ENCODE measurements at places on chromosomes 16 and 17.

GRCh38 chr17:76386966-76387765 lies 2.8 kb downstream of the SPHK1 start:
- DNase-seq, result no peak

GRCh38 chr16:81652798-81653505 lies 126.1 kb upstream of the PLCG2 start:
- DNase-seq, result no peak

- no peak for DNase-seq
These were observed 54.6 kb upstream of the ACSF3 start for GRCh38 chr16:89038811-89039735.

GRCh38 chr16:19704321-19705145 lies 13.5 kb downstream of the KNOP1 start:
- DNase-seq, result no peak

- DNase-seq, result no peak
These were observed 1.4 kb downstream of the SOX9 start for GRCh38 chr17:72122010-72122764.

GRCh38 chr16:2813771-2814221 lies 3.2 kb upstream of the PRSS21 start:
- no peak for DNase-seq

- no peak for DNase-seq
These were observed 12.2 kb upstream of the SLC52A1 start for GRCh38 chr17:5047446-5047845.

- peak; percentile 26 for DNase-seq
These were observed 12.6 kb downstream of the KCTD2 start for GRCh38 chr17:75059369-75060345.

- peak; percentile 46 for DNase-seq
These were observed 151.1 kb upstream of the GSE1 start for GRCh38 chr16:85461814-85462713.

DNA sequence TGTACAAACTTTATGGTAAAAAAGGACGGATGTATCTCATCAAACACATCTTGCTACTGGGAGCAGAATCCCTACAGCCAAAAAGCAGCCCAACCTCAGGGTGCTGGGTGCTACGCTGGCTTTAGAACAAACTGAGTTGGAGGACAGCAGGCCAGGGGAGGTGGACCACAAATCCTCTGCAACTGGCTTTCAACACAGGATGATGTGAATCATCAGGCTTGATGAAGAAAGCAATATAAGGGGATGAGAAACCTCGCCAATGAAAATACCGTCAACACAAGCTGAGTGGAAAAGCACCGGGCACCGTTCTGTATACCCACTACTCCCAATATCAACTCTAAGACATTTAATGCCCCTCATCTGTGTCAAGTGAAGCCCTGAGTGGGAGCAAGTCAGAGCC lies 14.3 kb downstream of the HBQ1 start:
- DNase-seq, result no peak

- DNase-seq, result no peak
These were observed 125.4 kb downstream of the MAP2K6 start for GRCh38 chr17:69539781-69540319.

DNA sequence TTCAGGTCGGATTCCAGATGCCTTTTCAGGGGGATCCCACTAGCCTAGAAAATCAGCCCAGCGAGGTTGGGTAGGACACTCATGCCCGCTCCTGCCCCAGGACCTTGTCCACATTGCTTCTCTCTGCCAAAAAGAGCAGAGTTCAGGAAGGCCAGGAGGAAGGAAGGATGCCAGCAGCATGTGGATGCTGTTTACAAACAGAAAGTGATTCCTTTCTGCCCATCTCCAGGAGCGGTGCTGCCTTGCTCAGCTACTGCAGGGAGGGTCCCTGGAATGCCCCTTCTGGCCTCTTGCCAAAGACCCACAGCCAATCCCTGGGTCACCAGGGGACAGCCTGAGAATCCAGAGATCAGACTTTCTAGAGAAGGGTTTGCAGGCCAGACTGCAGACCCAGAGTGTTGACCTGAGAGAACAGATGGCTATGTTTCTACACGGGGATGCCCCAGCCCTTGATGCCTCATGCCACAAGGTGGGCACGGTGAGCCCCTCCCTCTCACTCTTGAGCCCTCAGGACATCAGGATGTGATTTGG lies 32.3 kb upstream of the EMP2 start:
- DNase-seq, result no peak

DNA sequence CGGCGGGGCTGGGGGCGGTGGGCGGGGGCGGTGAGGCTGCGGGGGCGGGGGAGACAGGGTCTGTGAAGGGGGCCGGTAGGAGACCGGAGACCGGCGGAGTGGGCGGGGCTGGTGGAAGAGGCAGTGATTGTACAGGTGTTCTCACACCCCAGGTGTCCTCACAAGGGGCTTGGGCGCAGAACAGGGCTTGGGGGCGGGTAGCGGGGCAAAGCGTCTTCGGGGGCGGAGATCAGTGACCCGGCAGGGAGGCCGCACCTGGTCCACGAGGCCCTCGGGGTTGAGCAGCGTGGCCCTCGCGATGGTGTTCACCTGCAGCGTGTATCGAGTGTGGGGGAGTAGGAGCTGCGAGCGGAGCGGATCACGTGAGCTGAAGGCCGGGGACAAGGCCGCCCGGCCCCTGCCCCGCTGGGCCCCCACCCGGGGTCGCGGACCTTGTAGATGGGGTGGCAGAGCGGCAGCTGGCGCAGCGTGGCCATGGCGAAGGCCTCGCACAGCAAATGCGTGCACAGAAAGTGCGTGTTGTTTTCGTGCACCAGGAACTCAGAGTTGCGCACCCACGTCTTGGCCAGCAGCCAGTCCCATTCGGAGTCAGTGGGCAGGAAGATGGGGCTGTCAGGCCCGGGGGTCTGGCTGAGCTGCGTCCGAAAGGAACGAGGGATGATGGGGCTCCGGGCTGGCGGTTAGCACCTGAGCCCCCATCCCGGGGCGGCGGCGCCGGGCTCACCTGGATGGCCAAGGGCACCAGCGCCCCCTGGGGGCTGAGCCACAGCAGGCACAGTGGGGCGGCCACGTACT lies 8.5 kb downstream of the ALOXE3 start:
- peak; percentile 91 for DNase-seq

- DNase-seq, result peak; percentile 72
These were observed at the start of gene ABCC1 for GRCh38 chr16:15949210-15950160. TSS of gene ABCC1 (plus strand) at chr16:15949616. CDS start at chr16:15949752, 136 bp downstream.

DNA sequence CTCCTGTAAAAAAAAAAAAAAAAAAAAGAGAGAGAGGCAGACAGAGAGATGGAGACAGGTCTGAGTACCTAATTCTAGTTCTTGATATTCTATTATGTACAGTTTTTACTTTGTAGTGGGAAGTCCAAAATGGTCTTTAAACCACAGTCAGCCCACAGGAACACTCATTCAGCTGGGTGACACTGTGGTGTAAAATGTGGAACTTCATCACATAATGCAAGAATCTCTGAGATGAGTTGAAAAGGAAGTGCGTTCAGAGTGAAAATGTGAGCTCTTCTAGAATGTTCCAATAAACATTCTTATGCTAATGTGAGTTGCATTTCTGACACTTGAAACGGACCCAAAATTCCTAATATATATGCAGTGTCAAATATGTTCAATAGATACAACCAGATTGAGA lies 972.1 kb downstream of the CDH11 start:
- DNase-seq, result no peak

- DNase-seq, result no peak
These were observed 19.4 kb upstream of the SDK2 start for GRCh38 chr17:73663614-73664013.

DNA sequence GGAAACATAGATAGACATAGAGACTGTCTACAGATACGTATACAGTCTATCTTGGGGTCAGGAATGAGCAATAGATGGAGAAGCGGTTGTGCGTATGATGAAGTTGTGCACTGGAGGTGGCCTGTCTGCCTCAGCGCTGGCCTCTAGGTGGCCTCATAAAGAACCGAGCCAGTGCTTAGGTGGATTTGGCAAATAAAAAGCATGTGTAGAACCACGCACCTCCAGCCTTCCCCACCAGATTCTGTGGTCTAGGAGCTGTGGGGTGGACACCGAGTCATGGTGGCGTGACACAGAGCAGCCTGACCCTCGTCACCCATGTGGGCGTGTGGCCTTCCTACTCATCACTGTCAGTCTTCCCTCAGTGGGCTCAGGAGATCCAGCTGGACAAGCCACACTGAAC lies 34.0 kb downstream of the PGS1 start:
- DNase-seq, result peak; percentile 32

GRCh38 chr17:64146418-64147109 lies 16.6 kb upstream of the ERN1 start:
- peak; percentile 55 for DNase-seq

DNA sequence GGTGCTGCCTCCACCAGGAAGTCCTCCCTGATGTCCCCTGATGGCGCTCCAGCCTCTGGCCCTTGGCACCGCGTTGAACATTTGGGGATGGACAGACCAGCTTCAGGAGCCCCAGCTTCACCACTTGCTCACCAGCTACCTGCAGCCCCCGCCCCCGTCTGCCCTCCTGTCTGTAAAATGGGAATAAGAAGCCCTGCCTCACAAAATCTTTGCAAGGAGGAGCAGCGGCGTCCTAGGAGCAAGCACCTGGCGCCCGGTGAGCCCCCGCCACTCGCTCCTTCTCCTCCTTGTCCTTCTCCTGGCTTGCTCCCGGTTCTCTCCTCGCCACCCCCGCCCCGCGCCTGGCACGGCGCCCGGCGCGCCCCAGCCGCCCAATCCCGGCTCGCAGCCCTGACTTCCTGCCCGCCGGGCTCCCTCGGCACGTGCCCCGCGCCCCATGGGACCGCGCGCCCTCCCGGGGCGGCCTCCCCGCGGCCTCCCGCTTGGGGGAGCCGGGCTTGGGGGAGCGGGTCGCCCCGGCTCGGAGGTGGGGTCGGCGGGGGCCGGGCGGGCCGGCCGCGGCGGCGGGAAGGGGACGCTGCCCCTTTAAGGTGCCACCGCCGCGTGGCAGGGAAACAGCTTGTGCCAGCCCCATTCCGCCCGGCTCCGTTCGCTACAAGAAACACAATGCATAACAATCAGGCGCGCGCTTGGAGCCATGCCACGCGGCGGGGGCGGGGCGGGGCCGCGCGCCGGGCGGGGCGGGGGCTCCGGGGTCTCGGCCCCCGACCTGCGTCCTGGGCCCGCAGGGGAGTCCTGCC lies 9.1 kb upstream of the PPP1R1B start:
- DNase-seq, result peak; percentile 70

GRCh38 chr16:1458336-1458976 lies 14.1 kb upstream of the CCDC154 start:
- no peak for DNase-seq

DNA sequence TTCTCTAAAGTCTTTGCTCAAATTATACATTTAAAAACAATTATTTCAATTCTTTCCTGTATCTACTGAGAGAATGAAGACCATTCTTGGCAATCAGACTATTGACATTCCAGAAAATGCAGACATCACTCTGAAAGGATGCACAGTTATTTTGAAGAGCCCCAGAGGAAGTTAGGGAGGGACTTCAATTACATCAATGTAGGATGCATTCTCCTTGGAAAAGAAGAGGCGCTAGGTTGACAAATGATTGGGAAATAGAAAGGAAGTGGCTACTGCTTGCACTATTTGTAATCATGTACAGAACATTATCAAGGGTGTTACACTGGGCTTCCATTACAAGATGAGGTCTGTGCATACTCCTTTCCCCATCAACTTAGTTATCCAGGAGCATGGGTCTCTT lies 74.3 kb downstream of the SSH2 start:
- DNase-seq, result no peak

GRCh38 chr17:77099997-77100396 lies 40.8 kb upstream of the SEC14L1 start:
- DNase-seq, result no peak

GRCh38 chr16:2968738-2969544 lies at the start of gene PAQR4:
TSS of gene PAQR4 (plus strand) at chr16:2969348. CDS start at chr16:2969675, 327 bp downstream.
- peak; percentile 81 for DNase-seq

- no peak for DNase-seq
These were observed 13.5 kb downstream of the COL1A1 start for GRCh38 chr17:50187751-50188530.

- no peak for DNase-seq
These were observed 1.2 kb downstream of the HS3ST4 start for GRCh38 chr16:25692742-25693508.

DNA sequence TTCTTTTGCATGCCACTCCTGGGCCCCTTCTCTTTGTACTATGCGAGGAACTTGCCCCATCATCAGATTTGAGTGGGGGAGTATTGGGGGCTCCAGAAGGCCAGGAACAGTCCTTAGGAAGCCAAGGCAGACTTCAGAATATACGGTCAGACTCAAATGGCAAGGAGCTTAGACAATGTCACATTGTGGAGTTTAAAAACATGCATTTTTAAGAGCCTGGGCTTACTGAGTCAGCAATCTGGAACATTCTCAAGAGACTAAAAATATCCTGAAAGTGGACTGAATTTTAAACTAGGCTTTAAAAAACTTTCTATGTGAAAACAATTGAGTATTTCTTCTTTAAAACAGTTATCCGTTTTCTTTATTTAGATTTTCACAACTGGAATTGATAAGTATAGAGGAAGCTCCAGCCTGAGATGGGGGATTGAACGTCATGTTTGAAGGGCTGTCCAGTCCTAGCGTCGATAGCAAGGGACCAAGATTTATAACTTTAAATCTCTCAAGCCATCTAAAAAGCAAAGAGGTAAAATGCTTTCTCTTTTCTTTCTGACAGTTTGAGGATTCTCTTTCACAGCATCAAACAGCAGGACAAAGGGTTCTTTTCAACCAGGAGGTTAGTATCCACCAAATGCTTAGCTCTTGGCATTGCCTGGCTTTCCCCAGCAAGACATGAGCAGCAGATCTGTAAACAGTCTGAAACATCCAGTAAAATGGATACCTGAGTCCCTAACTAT lies 45.8 kb upstream of the CDRT4 start:
- DNase-seq, result no peak

DNA sequence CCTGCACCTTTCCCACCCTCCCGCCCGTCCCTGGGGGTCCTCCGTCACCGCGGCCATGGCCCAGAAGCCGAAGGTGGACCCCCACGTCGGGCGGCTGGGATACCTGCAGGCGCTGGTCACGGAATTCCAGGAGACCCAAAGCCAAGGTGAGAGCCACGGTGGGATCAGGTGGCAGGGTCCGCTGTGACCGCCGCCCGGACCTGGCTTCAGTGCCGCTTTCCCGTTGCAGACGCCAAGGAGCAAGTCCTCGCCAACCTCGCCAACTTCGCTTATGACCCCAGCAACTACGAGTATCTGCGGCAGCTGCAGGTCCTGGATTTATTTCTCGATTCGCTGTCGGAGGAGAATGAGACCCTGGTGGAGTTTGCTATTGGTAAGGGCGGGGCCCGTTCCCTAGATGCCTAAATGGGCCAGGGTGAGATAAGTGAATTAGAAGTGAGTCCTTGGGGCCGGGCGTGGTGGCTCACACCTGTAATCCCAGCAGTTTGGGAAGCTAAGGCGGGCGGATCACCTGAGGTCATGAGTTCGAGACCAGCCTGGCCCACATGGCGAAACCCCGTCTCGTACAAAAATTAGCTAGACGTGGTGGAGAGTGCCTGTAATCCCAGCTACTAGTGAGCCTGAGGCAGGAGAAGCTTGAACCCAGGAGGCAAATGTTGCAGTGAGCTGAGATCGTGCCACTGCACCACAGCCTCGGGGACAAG lies 617 bp downstream of the ARMC7 start:
- DNase-seq, result peak; percentile 25

DNA sequence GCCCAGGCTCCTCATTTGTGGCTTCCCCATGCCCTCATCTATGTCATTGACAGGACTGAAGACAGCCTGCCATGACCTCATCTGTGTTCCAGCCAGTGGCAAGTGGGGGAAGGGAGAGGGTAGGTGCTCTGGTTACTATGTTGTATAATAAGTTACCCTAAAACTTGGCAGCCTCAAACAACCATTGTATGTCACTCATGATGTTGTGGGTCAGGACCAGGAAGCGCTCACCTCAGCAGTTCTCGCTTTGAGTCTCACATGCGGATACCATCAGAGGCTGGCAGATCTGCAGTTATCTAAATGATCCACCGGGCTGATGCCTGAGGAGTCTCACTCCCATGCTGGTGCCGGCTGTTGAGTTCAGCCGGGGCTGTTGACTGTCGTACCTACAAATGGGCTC lies 89.0 kb upstream of the TMEM97 start:
- DNase-seq, result no peak

All from CD4-positive, alpha-beta T cell treated with Interleukin-6 for 4 hours (primary cell).